MCF 10A (cell line): ENCODE measurements at places on chromosomes 13 and 19. TPM values are rescaled to one million over a fixed set of nuclear protein-coding genes. Genes with fewer than 3 reads are reported as not detected.

The PRRG2 gene
- 3.9 and 4.7 TPM in 2 replicates for total RNA-seq

The ATP7B gene
- 3.2 and 5.3 TPM in 2 replicates for total RNA-seq

The FSD1 gene
- total RNA-seq: not detected in 2 replicates

The ZNF446 gene
- total RNA-seq: 8.3 and 10.3 TPM in 2 replicates

The THSD8 gene
- total RNA-seq: 6.9 and 14.5 TPM in 2 replicates

The EPS8L1 gene
- 9.9 and 17.9 TPM in 2 replicates for total RNA-seq

The ZNF728 gene
- not detected in 2 replicates for total RNA-seq

- no peak for DNase-seq
These were observed 187.9 kb downstream of the TBC1D4 start for GRCh38 chr13:75294110-75294509.

DNA sequence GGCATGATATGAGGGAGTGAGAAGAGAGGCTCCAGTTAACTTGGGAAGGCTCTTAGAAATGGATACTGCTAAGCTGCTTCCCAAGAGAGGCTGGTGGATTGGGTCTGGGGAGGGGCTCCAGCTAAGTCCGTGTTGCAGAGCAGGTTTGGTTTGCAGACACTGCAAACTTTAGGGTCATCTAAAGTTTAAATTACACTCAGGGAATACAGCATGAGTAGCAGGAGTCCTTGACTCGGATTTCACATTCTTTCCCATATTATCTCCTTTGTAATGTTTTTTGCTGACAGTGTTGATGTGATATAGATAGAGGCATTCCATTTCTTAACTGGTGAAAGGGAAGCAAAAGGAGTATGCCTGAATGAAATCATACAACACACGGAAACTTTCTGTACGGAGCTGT lies 31.9 kb downstream of the SGCG start:
- no peak for DNase-seq

DNA sequence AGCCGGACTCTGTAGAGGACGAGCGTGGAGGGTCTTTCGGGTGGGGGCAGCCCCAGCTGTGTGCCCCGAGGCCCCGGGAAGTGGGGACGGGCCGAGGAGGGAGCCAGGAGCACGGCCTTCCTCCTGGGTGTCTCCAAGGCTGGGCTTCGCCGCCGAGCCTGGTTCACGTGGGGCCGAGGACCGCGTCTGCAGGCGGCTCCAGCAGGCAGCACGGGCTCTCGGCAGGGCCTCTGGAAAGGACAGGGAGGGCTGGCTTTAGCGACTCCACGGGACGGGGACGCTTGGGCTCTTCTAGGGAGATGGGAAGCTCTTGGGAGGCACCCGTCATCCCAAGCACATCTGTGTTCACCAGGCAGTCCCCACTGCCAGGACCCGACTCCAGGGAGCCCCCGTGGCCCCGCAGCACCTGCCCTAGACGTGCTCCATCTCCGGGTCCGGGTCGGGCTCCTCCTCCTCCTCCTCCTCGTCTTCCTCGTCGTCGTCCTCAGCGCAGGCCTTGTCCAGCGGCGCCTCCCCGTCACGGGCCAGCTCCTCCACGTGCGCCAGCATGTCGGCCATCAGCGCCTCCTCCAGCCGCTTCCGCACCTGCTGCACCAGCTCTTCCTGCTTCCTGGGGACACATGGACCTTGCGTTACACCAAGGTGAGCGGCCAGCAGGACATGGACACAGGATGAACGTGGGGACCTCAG lies 9.9 kb upstream of the MEX3D start:
- no peak for DNase-seq

DNA sequence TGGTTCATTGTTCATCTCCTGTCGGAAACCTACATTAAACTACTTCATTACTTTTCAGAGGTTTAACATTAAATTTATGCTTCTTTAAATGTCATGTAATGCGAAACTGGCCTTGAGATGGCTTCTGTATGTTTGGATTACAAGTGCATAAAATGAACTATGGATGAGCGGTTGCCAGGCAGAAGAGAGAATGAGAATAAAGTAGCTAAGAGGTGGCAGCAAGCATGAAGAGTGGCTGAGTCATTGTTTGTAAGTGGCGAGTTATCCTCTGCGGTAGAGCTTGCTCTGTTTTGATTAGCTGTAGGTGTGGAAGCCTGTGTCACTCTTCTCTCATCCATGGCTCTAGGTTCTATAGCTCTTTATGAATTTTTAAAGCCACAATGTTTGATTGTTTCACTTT lies 1139.6 kb upstream of the PCDH9 start:
- DNase-seq: peak; percentile 62

DNA sequence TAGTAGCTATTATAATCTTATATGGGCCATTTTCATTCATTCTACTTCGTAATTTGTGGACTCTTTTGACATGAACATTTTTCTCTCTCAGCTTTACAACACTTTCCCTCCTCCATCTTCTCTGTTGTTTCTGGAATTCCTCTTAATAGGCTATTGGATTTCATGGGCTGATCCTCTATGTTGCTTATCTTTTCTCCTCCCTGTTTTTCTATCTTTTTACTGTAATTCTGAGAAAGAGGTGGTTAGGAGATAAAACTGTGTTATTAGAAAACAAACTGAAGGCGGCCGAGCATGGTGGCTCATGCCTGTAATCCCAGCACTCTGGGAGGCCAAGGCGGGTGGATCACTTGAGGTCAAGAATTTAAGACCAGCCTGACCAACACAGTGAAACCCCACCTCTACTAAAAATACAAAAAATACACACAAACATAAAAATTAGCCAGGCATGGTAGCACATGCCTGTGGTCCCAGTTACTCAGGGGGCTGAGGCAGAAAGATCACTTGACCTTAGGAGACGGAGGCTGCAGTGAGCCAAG lies 188.1 kb downstream of the UGGT2 start:
- DNase-seq: no peak

DNA sequence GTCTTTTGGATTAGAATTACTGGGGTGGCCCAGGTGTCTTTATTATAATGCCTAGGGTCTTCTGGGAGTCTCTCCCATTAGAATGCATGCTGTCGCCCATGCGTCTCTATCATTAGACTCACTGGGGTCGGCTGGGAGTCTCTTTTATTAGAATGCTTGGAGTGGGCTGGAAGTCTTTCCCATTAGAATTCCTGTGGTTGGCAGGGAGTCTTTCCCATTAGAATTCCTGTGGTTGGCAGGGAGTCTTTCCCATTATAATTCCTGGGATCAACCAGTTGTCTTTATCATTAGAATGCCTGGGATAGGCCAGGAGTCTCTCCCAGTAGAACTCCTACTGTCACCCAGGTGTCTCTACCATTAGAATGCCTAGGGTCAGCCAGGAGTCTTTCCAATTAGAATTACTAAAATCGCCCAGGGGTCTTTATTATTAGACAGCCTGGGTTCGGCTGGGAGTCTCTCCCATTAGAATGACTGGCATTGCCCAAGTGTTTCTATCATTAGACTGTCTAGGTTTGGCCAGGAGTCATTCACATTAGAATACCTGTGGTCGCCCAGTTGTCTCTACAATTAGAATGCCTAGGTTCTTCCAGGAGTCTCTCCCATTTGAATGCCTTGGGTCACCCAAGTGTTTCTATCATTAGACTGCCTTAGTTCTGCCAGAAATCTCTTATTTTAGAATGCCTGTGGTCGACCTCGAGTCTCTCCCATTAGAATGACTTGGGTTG lies 1558.5 kb downstream of the UQCRFS1 start:
- DNase-seq: no peak

DNA sequence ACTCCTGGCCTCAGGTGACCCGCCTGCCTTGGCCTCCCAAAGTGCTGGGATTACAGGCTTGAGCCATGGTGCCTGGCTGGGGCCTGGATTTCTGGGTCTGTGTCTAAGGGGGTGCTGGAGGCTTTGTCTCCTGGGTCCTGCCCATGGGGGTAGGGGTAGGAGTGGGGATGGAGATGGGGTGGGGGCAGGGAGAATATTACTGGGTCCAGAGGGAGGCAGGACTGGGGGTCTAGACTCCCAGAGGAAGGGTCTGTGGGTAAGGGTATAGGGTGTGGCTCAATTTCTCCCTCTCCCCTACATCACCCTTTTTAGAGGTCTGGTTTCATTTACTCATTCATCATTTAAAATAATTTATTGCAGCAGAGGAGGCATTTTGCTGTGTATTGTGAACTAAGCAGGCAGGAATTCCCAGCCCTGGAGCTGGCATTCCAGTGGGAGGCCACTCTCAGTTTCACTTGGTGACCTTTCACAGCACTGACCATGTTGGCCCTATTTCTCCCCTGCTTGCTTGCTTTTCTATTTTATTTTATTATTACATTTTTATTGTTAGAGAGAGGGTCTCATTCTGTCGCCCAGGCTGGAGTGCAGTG lies 810 bp upstream of the NFKBID start:
- no peak for DNase-seq

- DNase-seq: peak; percentile 55
These were observed 13.8 kb downstream of the SH2D3A start for GRCh38 chr19:6753178-6754031.

DNA sequence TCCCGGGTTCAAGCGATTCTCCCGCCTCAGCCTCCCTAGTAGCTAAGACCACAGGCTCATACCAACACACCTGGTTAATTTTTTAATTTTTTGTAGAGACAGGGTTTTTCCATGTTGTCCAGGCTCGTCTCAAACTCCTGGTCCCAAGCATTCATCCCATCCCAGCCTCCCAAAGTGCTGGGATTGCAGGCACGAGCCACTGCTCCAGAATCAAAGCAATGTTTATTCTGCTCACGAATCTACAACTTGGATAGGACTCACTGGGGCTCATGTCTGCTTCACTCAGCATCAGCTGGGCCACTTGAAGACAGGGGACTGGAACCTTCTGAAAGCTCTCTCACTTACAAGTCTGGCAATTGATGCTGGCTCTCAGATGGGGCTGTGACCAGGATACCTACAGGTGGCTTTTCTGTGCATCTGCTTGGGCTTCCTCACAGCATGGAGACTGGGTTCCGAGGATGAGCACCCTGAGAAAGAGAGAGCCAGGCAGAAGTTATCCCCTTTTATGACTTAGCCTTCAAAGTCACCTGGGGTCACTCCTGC lies 8.2 kb upstream of the ZNF792 start:
- no peak for DNase-seq

DNA sequence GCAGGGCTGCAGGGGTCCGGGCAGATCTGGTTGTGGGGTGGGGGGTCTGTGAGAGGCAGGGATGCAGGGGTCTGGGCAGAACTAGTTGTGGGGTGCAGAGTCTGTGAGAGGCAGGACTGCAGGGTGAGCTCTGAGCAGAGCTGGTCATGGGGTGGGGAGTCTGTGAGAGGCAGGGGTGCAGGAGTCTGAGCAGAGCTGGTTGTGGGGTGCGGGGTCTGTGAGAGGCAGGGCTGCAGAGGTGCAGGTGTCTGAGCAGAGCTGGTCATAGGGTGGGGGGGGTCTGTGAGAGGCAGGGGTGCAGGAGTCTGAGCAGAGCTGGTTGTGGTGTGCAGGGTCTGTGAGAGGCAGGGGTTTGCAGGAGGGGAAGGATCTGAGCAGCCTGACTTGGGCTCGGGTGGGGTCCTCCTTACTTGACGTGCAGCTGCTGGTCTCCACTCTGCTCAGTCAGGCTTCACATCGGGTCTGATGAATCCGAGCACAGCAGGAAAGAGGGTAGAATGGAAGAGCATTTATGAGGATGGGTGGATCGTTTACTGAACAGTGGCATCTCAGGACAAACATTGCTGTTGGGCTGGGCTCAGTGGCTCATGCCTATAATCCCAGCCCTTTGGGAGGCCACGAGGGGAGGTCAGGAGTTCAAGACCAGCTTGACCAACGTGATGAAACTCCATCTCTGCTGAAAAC lies 31.2 kb downstream of the IGFL2 start:
- DNase-seq: no peak

GRCh38 chr13:43661161-43661830 lies 125.5 kb downstream of the ENOX1 start:
- DNase-seq: no peak

- no peak for DNase-seq
These were observed 66.8 kb downstream of the TEX29 start for GRCh38 chr13:111387026-111387871.

DNA sequence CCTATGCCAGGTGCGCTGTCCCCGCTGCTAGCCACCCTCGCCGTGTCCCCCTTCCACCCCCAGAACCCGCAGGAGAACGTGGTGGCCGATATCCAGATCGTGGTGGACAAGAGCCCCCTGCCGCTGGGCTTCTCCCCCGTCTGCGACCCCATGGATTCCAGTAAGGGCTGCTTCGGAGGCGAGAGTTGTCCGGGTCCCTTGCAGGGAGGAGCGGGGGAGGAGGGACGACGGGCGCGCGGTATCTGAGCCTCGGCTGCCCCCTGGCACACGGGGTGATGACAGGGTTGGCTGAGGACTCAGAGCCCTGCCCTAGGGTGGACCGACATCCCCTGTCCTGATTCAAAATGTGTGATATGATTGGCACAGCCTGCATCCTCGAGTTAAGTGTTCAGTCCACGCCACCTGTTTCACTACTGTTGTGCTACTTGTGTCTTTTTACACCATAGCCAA lies 653 bp downstream of the MVB12A start:
- peak; percentile 49 for DNase-seq

- DNase-seq: no peak
These were observed 351.7 kb downstream of the SPRY2 start for GRCh38 chr13:79989217-79989661.

DNA sequence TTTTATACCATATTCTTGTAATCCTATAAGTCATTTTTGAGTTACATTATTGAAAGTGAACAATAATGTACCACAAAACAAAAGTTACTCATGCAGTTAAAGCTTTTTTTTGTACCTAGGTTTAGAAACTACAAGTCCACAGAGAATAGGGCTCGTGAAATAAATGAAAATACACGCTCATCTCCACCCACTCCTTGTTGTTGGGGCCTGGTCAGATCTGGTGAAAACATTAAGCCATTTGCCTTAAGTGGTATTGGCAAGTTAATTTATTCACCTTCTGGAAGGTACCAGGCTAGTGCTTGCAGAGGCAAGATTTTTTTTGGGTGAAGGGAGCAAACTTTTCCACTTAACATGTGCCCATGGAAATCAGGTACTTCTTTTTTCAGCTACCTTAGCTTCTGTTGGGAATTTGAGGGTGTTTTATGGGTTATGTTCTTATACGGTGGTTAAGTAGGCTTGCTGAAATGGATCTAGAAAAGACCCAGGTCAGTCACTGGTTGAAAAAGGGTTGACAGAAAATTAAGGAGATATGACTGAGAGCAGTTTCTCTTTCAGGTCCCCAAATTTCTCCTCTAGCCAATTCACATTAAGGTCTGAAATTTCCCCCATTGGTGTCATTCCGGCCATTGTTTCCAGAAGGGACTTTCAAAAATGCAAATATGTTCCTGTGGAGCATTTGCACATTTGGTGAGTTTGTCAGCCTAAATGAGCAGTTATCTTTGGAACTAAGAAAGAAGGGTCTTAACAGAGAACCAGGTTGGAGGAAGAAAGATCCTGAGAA lies 143.3 kb downstream of the KCNRG start:
- no peak for DNase-seq

DNA sequence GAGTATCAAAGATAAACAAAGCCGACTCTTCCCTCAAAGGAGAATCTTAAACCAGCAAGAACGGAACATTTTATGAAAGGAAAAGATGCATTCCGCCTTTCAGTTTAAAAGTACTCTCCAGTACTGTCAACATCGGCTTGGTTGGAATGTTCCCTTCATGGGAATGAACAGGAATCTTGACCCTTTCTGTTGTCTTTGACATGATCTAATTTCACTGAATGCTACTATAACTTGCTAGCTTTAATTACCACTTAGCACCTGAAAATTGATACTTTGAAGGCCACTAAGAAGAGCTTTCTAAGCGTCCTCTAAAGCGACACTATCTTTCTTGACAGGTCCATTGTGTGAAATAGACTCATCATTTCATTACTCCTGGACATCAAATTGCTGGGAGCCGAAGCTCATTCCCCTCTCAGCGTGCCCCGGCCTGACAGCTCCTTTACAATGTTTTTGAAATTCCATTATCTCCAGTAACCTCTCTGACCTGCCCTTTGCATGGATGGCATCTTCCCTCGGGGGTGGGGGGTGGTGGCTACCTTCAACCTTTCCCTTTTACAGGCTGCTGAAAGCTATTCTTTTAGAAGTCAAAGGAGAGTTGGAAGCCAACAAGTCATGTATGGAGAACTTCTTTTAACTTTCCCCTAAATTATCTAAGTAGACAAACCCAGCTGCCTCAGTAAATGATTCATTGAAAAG lies 67.9 kb downstream of the EFNB2 start:
- no peak for DNase-seq
